Stimulated activated CD4-positive, alpha-beta T cell treated with anti-CD3 and anti-CD28 coated beads, Interleukin-2, amount 100 ng/mL, for 4 hours (primary cell): ENCODE measurements at places on chromosomes 12 and 14.
A peak's percentile ranks its signal among the peaks of the same experiment; 100 is the strongest.

GRCh38 chr14:57578801-57579200 lies 85.1 kb upstream of the CCDC198 start:
- no peak for DNase-seq

GRCh38 chr12:96719660-96720362 lies 187.2 kb upstream of the NEDD1 start:
- DNase-seq: no peak

DNA sequence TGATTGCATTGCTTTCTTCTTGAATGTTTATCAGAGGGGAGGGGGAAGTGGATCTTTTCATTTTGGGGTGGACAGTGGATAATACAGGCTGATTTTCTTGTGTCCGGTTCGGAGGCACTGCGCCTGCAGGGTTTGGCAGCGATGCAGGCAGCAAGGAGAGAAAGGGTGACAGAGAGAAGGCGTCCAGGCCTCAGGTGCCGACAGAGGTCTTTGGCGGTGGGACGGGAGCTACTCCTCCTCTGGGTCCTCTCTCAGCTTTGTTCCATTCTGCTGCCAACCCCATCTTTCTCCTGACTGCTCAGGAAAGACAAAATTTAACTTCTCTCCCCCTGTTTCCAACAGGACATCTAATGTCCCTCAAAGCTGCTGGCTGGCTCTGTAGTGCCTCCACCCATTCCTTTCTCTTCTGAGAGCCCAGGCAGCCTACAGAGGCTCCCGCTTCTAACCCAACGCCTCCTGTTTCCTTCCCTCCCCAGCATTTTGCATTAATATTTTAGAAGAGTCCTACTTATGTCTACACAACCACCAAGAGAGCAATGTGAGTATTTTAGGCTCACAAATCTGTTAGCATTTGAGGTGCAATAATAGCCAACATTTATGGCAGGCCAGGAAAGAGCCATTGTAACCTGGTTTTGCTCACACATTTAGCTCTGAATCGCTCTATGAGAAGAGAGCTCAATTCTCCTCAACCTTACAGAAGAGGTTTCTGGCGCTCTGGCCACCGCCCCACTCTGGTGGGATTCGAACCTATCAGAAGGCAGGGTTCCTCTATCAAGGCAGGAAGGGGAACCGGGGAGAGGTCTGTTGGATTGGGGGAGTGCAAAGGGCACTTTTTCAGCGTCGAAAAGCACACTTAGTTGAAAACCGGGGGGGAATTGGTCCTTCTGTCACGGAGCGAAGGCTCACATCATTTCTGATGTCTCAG lies 7.1 kb upstream of the TBX5 start:
- no peak for DNase-seq

- no peak for DNase-seq
These were observed 2.9 kb downstream of the ZFHX2 start for GRCh38 chr14:23548351-23549318.

DNA sequence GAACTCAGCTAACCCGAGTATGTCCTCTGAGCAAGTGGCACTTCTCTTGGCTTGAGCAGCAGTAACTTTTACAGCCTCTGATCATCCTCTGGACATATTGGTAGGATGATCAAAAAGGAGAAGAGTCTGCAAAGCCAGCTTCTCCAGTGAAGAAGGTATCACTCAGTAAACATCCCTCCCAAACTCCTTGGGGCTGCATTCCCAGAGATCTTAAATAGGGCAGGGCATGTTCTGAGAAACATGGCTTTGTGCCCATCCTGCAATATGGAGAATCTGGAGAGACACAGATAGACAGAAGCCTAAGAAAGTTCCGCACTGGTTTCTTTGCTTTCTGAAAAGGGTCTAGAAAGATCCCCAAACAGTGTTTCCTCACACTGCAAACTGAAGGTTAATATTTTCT lies 65.4 kb downstream of the RBM19 start:
- no peak for DNase-seq

GRCh38 chr14:85142982-85143381 lies 387.0 kb upstream of the FLRT2 start:
- no peak for DNase-seq

- DNase-seq: no peak
These were observed 37.6 kb downstream of the MUCL1 start for GRCh38 chr12:54891717-54892478.

DNA sequence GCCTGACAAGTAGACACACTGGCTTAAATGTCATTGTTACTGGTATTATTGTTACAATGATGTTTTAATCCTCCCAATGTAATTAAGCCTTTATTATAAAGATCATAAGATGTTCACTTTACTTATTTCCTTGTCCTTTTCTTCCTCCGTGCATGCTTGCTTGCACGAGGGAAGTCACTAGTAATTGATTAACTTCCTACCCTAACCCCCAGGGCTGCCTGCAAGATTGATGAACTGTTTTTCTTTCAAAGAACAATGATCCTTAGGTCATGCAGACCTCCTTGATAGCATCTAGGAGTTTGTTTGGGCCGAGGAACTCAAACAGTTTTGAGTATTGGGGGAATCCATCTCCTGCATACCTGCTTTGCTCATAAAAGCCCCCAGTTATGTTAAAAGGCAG lies 43.0 kb downstream of the GLRX5 start:
- DNase-seq: no peak

DNA sequence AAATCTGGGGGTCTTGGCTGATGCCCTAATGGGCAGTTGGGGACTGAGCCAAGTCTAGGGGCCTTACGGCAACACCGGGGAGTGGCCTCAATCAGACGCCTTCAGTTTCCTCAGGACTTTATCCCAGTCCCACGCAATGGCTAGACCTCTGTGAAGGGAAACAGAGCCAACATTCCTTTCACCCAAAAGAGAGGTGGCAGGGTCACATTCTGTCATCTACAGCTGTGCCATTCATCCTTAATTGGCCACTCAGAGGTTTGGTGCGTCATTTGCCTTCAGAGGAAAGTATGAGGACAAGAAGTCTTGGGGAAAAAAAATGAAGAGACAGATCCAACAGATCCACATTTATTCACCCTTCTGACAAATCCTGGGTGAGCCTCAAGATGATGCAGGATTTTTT lies 166.9 kb upstream of the AVPR1A start:
- no peak for DNase-seq

GRCh38 chr12:113663396-113663795 lies 191.7 kb upstream of the LHX5 start:
- DNase-seq: no peak

- no peak for DNase-seq
These were observed 15.2 kb downstream of the MED6 start for GRCh38 chr14:70585231-70585630.

DNA sequence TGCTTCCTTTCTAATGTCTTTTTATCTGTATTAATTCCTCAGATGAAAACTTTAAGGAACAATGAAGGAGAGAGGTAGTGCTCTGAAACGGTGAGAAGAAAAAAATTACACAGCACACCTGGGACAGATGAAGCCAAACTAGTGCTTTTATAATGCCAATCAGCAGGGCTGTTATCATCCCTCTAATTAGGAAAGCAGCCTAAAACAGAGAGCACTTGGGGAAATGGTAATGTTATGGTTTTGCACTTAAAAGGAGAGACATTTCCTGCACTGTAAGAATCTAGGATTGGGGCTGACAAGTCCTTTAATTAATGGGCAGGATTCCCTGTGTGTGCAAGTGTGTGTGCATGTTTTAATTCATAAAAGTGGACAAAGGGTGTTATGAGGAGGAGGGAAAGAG lies 4.8 kb upstream of the LMO3 start:
- no peak for DNase-seq

GRCh38 chr12:117582135-117582784 lies 220.8 kb upstream of the NOS1 start:
- no peak for DNase-seq

GRCh38 chr12:7092229-7092985 lies at the start of gene C1R:
Gene C1R (minus strand): TSS chr12:7092445. CDS start chr12:7092388, 57 bp downstream.
- peak; percentile 52 for DNase-seq

GRCh38 chr14:61428261-61428660 lies 106.9 kb downstream of the PRKCH start:
- no peak for DNase-seq
